A549 treated with dexamethasone at 1 μM for 4 hours (cell line): ENCODE measurements at places on chromosomes 13 and 19. TPM values are rescaled to one million over a fixed set of nuclear protein-coding genes. Genes with fewer than 3 reads are reported as not detected.

The DPF1 gene
- total RNA-seq: 3.7 to 5.1 TPM (median 4.8 TPM) in 5 replicates

The SIGLEC8 gene
- not detected in 5 replicates for total RNA-seq

The CYP2A7 gene
- total RNA-seq: not detected in 5 replicates

The CD79A gene
- total RNA-seq: 0.92 to 1.2 TPM (median 1.0 TPM) in 5 replicates

The CBY2 gene
- total RNA-seq: 0.14 TPM in 1 of 5 replicates, not detected in the others

The ETV2 gene
- 1.3 to 3.2 TPM (median 2.8 TPM) in 5 replicates for total RNA-seq

The OR10H1 gene
- not detected in 5 replicates for total RNA-seq

The LYPD5 gene
- total RNA-seq: 0.09 to 0.32 TPM (median 0.16 TPM) in 5 replicates

The ZNF793 gene
- total RNA-seq: 0.05 to 0.09 TPM (median 0.05 TPM) in 4 of 5 replicates, not detected in the other

The PDX1 gene
- total RNA-seq: 0.06 to 0.12 TPM (median 0.08 TPM) in 5 replicates
